NCI-H2171 treated with DMSO at 0.1 percent for 48 hours (cell line): ENCODE measurements at places on chromosomes 1 and 21.

DNA sequence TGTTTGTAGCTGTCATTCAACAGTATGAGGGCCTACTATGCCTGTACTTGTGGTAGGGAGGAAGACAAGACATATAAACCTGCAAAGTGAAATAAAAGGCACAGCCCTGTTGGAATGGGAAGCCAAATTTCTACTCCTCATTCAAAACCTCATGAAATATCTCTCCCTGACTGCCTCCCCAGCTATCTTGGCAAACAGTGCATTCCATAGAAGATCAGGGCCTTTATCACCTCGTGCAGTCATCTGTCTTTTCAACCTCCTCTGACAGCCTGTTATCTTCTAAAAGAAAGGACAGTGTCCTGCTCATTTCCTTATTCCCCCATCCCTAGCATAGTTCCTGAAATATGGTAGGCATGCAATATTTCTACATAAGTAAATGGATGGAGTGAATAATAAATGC is 71.0 kb downstream of the SH3GLB1 start:
- DNase-seq: no peak

DNA sequence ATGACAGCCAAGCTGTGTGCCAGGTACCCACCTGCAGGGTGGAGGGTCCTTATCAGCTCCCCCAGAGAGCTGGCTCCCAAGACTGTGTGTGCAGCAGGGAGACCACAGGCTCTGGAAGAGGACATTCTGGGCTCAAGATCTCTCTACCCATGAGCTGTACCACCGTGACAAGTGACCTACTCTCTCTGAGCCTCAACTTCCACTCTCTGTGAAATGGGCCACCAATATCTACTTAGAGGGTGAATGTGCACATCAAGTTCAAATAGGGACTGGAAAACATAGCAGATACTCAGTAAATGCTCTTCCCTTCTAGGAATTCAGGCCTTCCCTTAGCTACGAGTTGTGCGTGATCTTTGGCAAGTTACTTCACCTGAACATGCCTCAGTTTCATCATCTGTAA is 1.5 kb downstream of the SLC30A2 start:
- DNase-seq: no peak

- DNase-seq: no peak
Observed at GRCh38 chr1:201274616-201275252, 8.6 kb upstream of the PKP1 start.

GRCh38 chr1:219085082-219085481 is 88.6 kb upstream of the LYPLAL1 start:
- no peak for DNase-seq

GRCh38 chr21:17660452-17660851 is 47.8 kb upstream of the BTG3 start:
- DNase-seq: no peak

GRCh38 chr1:151639466-151639865 is 27.6 kb downstream of the SNX27 start:
- DNase-seq: no peak

DNA sequence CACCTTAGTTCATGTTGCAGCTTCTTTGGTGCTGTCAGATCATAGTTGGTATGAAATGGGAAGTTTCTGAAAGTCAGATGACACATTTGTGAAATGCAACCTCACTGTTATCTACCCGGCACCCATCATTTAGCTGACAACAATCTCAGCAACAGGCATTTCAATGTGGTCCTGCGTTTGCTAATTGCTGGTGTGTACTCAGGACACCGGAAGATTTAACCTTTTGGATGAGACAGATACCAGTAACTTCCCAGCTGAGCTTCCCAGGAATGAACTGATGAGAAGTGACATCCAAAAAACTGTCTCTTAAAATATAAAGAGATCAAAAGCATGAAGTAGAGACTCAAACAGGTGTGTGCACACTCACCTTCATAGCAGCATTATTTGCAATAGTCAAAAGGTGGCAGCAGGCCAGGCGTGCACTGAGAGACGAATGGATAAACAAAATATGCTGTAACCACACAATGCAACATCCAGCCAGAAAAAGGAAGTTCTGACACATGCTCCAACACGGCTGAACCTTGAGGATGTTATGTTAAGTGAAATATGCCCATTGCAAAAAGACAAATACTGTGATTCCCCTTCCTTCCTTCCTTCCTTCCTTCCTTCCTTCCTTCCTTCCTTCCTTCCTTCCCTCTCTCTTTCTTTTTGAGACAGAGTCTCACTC is 7.9 kb upstream of the CLDN14 start:
- DNase-seq: no peak

GRCh38 chr1:199269241-199269640 is 630.4 kb downstream of the PTPRC start:
- no peak for DNase-seq

- no peak for DNase-seq
Observed at GRCh38 chr1:10979483-10979920, 33.0 kb upstream of the TARDBP start.

- DNase-seq: no peak
Observed at GRCh38 chr21:26748066-26748465, 97.1 kb downstream of the ADAMTS1 start.

- peak; percentile 54 for DNase-seq
Observed at GRCh38 chr1:162056043-162056442, 13.4 kb upstream of the NOS1AP start.

- no peak for DNase-seq
Observed at GRCh38 chr1:220841293-220841692, 38.0 kb upstream of the HLX start.

DNA sequence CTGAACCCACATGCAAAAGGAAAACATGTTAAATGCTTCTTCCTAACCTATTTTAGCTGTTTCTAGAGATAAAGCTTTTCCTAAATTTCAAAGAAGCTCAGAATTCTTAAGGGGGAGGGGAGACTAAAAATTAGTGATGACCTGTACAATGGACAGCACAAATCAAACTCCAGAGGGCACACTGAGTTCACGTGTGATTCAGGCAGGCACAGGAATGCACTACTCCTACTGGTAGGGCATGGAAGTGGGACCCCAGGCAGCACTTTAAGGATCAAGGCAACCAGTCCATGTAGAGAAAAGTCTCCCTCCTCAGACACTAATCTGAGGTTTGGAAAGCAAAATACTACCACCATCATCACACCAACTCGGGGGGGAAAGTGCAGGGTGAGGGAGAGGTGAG is 31.3 kb upstream of the CLCA4 start:
- no peak for DNase-seq

DNA sequence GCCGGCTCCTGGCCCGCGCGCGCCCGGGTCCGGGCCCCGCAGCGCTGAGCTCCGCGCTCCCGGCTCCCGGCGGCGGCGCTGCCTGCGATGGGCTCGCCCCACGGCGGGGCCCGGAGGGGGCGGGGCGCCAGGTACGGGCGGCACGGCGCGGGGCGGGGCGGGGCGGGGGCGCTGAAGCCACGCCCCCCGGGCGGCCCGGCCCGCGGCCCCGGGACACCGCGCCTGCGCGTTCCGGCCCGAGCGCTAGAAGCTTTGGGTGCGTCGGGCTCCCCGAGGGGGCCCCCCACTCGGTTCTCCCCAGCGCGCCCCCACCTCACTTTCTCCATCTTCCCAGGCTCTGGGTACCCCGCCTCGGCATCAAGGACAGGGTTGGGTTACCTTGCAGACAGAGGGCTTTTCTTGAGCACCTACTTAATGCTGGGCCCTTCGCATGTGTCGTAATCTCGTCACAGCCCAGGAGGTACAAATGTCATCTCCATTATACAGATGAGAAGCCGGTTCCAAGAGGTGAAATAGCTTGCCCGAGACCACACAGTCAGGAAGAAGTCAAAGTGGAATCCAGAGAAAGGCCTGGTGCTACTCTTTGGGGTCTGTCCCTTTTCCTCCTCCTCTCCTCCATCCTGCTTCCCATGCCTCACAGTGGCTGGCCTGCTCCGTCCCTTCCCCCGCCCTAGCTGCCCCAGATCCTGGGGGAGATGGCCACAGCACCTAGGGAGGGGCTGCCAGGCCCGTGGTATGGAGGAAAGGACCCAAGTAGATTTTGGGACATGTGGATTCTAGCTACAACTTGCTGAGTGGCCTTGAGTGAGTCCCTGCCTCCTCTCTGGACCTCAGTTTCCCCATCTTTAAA is 46.5 kb downstream of the RAP1GAP start:
- peak; percentile 35 for DNase-seq

- DNase-seq: peak; percentile 52
Observed at GRCh38 chr1:150561974-150562445, 12.8 kb downstream of the ADAMTSL4 start.

GRCh38 chr1:218078916-218079315 is 206.2 kb upstream of the RRP15 start:
- peak; percentile 52 for DNase-seq

- DNase-seq: no peak
Observed at GRCh38 chr1:50488876-50489275, 65.6 kb upstream of the DMRTA2 start.

DNA sequence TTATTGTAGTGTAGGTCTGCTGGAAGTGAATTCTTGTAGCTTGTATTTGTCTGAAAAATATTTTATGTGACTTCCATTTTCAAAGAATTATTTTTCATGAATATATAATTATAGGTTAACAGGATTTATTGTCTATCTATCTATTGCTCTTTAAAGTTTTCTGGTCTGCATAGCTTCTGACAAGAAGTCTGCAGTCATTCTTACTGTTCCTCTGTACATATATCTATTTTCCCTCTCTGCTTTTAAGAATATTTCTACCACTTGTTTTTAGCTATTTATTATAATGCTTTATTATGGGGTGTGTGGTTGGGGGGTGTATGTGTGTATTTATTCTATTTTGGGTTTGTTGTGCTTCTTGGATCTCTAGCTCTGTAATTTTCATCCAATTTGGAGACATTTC is 77.4 kb downstream of the ETS2 start:
- DNase-seq: no peak

GRCh38 chr1:230570724-230571360 is 71.4 kb upstream of the COG2 start:
- peak; percentile 45 for DNase-seq

DNA sequence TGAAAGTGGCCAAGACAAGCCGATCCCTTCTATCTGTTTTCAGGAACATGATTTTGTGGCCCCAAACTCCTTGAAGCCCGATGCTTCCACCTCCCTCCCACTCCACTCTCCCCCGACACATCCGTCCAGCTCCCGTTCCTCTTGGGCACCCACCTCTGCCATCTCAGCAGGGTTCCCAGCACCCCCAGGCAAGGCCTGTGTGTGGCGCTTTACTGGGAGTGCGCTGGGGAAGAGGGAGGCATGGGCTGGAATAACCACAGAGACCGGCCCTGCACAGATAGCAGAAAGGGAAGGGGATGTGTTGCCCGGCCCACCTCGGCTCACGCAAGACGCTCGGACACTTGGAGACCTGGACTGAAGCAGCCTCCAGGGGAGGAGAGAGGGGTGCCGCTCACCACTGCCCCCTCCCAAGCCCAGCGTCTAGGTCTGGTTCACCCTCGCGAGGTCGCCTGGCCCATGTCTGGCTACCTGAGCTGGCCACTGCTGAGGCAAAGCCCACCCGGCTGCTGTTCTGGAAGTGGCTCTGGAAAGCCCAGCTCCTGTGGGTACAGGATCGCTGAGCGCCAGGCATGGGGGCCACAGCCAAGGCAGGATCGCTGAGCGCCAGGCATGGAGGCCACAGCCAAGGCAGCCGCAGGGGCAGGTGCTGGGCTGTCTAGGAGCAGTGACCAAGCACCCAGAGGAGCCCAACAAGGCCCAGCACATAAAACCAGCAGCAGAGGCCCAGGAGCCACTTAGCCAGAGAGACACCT is 23.8 kb upstream of the COL18A1 start:
- no peak for DNase-seq

DNA sequence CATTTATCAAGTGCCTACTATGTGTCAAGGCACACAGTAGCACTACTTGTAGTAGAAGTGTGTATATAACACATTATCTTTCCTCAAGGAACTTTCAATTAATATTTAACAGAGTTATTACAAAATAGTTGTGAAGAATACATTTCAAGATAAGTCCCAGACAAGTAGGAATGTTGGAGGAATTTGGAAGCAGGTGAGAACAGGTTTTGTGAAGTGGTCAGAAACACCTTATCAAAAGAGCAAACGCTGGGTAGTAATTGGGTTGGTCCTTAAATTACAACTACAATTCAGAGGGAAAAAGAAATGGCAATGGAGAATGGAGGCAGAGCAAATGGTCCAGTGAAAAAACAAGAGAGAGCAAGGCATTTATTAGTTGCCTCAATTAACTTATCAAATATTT is 218.8 kb downstream of the ADGRL2 start:
- no peak for DNase-seq

- DNase-seq: no peak
Observed at GRCh38 chr1:11447903-11448302, 31.1 kb upstream of the DISP3 start.

GRCh38 chr1:177741476-177741875 is 228.4 kb downstream of the SEC16B start:
- no peak for DNase-seq

GRCh38 chr1:228825840-228826484 is 90.7 kb downstream of the RHOU start:
- DNase-seq: no peak

DNA sequence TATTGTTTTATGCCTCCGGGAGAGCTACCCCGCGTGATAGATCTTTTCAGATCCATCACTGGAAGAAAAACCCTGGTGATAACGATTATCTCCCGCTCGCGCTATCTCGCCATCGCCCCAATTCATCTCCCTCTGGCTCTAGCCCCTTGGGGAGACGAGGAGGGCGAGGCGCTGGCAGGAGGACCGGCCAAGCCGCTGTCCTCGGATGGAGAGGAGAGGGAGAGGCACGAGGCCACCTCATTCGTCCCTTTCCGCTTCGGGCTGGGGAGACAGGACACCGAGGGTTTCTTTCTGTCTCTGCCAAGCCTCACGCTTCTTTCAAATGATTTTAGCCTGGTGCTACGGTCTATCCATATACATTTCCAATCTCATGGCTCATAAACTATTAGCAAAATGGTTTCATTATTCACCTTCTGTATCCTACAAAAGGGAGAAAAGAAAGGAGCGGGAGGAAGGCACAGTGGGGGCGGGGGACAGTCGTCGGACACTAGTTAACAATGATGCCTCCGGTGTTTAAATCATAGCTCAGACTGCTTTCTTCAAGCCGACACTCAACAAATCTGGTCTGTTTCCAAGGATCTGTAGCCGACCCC is 415.0 kb upstream of the ESRRG start:
- no peak for DNase-seq

DNA sequence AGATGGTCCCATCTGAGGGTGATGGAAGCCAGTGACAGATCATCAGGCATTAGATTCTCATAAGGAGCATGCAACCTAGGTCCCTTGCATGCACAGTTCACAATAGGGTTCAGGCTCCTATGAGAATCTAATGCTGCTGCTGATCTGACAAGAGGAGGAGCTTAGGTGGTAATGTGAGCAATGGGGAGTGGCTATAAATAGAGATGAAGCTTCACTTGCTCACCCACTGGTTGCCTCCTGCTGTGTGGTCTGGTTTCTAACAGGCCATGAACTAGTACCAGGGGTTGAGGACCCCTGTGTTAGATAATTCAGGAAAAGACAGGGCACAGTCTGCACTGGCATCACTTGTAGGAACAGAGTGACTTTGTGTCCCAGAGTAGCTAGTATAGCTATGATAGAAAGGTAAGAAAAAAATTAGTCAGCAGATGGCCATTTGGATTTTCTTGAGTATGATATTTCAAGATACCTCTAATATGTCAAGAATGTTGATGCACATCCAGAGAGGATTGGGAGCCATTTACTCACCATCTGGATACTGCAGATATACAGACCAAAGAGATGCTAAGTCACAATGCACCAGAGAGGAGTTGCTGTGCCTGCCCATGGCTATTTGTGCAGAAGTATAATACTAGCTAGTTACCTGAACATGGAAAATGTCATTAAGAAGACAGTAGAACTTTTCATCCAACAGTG is 53.6 kb downstream of the ADCY10 start:
- DNase-seq: peak; percentile 89

- DNase-seq: no peak
Observed at GRCh38 chr1:64050601-64051000, 152.8 kb upstream of the UBE2U start.
